Activated T-helper 17 cell treated with anti-CD3 and anti-CD28 coated beads, Interleukin-2, amount 50 U/mL, for 72 hours (primary cell): ENCODE measurements at places on chromosomes 11 and 22.

DNA sequence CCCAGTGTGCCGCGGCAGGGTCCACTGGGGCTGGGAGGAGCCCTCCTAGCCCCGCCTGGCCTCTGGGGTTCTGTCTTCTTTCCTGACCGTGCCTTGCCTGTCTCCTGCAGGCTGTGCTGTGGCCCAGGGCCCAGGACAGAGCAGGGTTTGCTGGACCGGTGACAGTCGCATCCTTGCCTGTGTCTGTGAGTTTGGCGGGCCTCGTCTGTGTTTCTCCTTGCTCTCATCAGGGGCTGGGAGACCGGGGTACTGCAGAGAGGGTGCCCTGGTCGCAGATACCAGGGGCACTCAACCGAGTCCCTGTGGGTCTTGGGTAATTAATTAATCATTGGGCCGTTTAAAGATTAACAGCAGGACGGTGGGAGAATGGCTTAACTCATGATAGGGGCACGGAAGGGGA lies 29.9 kb downstream of the RPL3 start:
- no peak for ATAC-seq

- ATAC-seq = peak; percentile 65
These were observed 11.0 kb upstream of the MOB2 start for GRCh38 chr11:1497600-1497999.

DNA sequence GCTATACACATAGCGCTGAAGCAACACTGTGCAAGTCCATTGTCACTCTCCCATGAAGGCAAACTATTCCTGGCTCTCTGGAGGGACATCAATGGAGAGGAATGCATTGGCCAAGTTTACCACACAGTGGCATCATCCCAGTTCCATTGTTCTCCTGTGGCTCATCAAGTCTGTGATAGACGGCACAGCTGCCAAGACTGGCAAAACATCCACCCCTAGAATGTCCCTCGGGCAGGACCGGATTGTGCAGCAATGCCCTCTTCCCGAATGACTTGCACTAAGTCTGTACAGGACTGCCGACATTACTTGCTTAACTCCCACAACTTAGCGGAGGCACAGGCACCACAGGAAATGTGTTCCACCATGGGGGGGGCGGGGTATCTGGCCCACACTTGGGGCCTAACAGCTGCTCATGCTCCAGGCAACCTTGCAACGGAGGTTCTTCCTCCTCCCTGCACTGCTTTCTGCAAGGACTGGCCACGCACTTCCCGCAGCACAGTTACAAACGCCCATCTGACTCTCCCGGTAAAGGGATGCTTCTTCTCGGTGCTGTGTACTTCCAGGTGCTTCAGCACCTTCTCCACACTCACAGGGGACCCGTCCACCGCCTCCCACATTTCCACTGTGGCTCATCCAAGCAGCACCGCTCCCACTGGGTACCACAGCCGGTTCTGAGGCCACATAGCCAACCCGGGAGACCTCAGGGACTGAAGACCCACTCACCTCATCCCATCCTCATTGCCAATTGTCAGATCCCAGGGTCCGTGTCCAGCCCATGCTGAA lies 1309.6 kb upstream of the RAG2 start:
- ATAC-seq = no peak

- no peak for ATAC-seq
These were observed 69.5 kb upstream of the CSNK2A3 start for GRCh38 chr11:11422411-11423128.

- no peak for ATAC-seq
These were observed 10.0 kb downstream of the CDPF1 start for GRCh38 chr22:46240073-46240472.

GRCh38 chr11:130882138-130882551 lies 34.1 kb downstream of the SNX19 start:
- no peak for ATAC-seq

- ATAC-seq = no peak
These were observed 36.0 kb downstream of the PARVA start for GRCh38 chr11:12413141-12414052.

DNA sequence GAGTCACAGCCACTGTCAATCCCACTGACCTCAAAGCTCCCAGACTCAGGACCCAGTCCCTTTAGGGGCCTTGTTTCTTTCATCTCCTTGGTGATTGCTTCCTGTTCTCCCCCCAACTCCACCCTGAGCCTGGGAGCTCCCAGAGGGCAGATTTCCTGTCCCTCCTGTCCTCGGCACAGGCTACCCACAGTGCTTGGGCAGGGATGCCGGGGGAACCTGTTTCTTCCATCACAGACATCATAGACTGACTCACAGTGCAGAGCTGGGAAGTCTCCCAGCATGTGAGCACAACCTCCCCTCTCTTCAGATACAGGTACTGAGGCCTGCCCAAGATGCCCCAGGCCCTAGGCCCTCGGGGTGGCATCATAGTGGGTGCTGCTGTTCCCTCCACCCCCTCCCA lies 16.6 kb downstream of the TRIM29 start:
- no peak for ATAC-seq

- ATAC-seq = no peak
These were observed 162.4 kb downstream of the SOX6 start for GRCh38 chr11:16193897-16194381.

DNA sequence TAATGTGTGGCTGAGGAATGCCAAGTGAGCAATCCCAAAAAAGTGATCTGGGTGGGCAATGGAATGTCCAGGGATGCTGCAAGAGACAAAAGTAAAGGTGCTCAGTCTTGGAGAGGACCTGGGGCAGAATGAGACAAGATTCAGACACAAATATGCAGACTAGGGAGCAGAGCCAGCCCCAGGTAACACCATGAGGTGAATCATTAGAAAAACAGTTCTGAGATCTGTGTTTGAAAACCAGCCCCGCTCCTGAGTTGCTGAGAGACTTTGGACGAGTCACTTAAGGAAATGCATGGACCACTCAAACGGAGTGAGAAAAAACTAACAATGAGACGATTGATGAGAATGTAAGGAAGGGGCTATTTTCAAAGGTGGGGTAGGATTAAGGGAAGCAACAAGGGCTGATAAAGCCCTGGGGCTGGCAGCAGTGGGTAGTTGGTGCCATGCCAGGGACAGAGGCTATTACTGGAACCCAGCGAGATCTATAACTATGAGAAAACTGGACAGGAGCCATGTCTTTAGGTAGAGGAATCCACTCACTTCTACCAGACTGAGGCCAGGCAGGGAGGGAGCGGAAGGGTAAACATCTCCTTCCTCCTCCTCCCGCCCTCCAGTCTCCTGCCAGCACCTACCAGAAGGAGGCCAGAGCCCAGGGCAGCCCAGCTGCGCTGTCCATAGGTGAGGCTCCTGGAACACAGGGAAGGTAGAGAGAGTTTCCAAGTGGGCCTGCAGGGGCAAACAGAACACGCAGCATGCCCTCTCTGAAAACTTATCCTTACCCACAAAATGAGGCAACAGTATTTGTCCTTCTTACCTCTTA lies 130.4 kb upstream of the TEAD1 start:
- no peak for ATAC-seq

GRCh38 chr11:126403658-126404057 lies 48.2 kb downstream of the ST3GAL4 start:
- peak; percentile 45 for ATAC-seq

DNA sequence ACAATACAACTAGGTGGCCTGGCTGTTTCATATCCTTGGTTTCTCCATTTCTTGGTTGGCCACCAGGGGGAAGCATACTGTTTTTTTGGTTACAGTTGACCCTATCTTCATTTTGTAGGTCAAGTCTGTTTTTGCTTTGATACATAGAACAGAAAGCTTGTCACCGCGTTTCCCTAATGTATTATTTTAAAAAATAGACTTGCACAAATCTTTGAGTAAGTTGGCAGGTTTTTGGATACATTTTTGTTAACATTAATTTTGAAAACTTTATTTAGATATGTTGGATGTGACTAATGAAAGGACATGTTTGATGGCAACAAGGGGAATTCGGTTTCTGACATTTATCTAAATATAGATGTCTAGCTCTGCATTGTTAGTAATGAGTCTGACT lies 3.0 kb downstream of the NCR3LG1 start:
- ATAC-seq = peak; percentile 40

- no peak for ATAC-seq
These were observed 38.8 kb downstream of the PDE2A start for GRCh38 chr11:72635309-72635915.

- no peak for ATAC-seq
These were observed 7.9 kb downstream of the FBLN1 start for GRCh38 chr22:45510376-45511232.

GRCh38 chr22:46763051-46763705 lies 728 bp downstream of the TBC1D22A start:
- peak; percentile 29 for ATAC-seq

DNA sequence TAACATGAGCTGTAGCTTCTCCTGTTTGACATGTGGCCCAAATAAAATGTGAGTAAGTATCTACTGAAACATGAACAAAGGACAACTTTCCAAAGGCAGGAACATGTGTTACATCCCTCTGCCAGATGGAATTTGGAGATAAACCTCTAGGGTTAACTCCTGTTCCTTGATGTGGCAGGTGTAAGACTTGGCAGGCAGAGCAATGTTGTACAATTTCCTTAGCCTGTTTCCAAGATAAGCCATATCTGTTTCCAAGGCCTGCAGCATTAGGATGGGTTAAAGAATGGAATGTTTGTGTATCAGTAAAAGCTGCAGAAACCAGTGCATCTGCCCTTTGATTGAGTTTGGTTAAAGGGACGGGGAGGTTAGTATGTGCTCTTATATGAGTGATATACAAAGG lies 8.8 kb upstream of the DNAJB13 start:
- ATAC-seq = no peak

- peak; percentile 37 for ATAC-seq
These were observed 2.5 kb downstream of the ROBO3 start for GRCh38 chr11:124867700-124868099.

- ATAC-seq = no peak
These were observed 13.2 kb upstream of the TRIM34 start for GRCh38 chr11:5611627-5612026.

- no peak for ATAC-seq
These were observed 943 bp downstream of the DUSP8 start for GRCh38 chr11:1570896-1571759.

GRCh38 chr11:56910046-56910773 lies 78.5 kb upstream of the OR5AK2 start:
- no peak for ATAC-seq

- no peak for ATAC-seq
These were observed 1.6 kb downstream of the TRIM68 start for GRCh38 chr11:4606231-4607015.

GRCh38 chr11:92765082-92765840 lies 204.2 kb upstream of the MTNR1B start:
- ATAC-seq = no peak
